Cortex of kidney (tissue), 1 donor: ENCODE measurements at places on chromosomes 7 and 10.

GRCh38 chr7:5232485-5232837, 42.4 kb downstream of the WIPI2 start:
- no peak for DNase-seq

DNA sequence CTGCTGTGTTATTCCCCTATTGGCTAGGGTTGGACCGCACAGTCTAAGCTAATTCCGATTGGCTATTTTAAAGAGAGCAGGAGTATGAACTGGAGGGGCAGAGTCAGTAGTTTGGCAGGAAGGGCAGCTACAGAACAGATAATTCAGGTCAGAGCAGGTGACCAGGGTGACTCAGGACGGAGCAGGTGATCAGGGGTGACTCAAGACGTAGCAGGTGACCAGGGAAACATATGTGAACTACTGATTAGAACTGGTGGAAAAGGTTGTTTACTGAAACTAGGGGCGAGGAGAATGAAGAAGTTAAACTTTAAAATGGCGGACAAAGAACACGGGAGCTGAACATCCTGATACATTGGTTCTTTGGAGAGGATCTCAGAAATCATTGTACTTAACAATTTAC, 102.3 kb downstream of the CCDC7 start:
- DNase-seq = no peak

- DNase-seq = no peak
Observed at GRCh38 chr10:100370714-100371481, 23.9 kb downstream of the SCD start.

DNA sequence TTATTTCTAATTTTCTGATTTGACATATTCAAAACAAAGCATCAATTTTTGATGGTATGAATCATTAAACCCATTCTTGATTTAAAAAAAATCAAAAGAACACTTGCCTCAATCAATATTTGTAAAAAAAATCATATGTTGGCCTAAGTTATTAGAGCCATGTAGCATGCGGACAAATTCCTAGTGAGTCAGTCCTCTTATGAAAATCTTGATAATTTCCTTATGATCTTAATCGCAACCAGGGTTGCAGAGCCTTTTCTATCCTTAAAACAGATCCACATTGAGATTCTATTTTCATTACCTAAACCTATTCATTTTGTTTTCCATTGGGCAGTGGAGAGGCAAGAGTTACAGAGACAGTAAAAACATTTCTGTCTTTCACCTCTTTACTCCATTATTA, 203.2 kb downstream of the ARL4A start:
- no peak for DNase-seq

- DNase-seq = no peak
Observed at GRCh38 chr7:98810153-98810802, 59.5 kb downstream of the TMEM130 start.

GRCh38 chr7:90061077-90061476, 93.2 kb upstream of the STEAP1 start:
- DNase-seq = no peak

DNA sequence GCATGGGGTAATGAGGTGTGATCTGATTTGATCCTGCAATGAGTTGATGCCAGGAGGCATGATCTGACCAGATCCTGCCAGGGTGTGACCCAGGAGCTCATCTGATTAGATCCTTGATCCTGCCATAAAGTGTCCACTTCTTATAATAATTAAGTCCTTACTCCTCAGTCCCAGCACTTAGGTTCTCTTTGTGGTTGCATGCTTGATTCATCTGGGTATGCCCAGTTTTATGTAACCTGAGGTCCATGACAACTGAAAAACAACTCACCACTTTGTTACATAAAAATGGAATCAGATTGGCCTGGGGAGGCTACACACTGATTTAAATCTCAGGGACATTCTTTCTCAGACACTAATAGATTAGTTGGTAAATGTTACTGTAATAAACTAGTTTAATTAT, 19.1 kb downstream of the ACADSB start:
- DNase-seq = no peak

GRCh38 chr10:49289480-49289879, 9.5 kb upstream of the C10orf71 start:
- no peak for DNase-seq

- no peak for DNase-seq
Observed at GRCh38 chr10:117391436-117392205, 16.4 kb upstream of the PDZD8 start.

DNA sequence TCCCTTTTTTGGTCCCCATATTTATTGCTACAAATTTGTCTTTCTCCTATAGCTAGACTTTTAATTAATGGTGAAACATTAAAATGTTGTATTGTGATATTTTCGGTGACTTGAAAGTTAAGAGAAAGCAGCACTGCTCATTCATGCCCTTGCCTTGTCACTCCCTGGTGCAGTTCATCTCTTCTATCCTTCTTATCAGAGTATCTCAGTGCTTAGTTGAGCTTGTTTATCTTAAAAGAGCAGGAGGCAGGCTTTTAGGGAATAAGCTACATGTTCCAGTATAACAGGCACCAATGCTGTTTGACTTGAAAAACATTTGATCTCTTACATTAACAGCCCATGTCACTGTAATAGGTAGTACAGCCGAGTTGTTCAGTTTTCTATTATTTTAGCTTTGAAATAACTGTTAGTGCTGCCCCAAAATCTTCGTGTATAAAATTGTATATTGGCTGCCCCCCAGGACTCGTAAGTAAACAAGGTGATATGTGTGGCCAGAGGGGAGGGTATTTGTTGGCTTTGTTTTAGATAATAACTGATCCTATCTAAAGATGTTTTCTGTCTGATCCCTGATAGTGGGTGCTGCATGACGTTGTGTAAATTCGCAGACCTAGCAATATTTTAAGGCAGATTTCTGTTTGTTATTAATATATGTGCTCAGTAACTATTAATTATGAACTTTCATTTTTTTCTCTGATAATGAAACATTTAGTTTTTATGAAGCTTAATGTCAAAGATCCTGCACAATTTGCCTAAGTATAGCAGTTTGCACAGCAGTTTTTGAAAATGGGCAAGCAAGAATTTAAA, 96.5 kb downstream of the BTRC start:
- no peak for DNase-seq

GRCh38 chr7:1948887-1949680, 279.0 kb downstream of the ELFN1 start:
- DNase-seq = no peak

- no peak for DNase-seq
Observed at GRCh38 chr7:85573844-85574243, 387.0 kb upstream of the SEMA3D start.

GRCh38 chr10:112379635-112380296, 5.8 kb downstream of the ACSL5 start:
- no peak for DNase-seq

DNA sequence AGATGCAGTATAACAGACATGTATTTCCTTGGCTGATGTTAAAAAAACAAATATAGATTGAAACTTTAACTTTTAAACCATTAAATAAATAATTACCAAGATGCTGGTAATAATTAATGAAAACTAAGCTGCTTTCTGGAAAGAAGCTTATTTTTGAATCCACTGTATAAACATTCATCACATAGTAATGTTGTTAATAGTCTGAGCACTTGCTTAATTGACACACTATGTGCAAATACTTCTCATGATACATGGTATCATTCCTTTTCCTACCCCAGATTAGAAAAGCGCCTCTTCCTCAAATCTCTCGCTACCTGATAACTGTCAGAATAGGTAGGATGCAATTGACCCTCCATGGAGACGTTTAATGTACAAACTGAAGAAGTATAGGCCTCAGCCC, 15.0 kb upstream of the COL28A1 start:
- no peak for DNase-seq

DNA sequence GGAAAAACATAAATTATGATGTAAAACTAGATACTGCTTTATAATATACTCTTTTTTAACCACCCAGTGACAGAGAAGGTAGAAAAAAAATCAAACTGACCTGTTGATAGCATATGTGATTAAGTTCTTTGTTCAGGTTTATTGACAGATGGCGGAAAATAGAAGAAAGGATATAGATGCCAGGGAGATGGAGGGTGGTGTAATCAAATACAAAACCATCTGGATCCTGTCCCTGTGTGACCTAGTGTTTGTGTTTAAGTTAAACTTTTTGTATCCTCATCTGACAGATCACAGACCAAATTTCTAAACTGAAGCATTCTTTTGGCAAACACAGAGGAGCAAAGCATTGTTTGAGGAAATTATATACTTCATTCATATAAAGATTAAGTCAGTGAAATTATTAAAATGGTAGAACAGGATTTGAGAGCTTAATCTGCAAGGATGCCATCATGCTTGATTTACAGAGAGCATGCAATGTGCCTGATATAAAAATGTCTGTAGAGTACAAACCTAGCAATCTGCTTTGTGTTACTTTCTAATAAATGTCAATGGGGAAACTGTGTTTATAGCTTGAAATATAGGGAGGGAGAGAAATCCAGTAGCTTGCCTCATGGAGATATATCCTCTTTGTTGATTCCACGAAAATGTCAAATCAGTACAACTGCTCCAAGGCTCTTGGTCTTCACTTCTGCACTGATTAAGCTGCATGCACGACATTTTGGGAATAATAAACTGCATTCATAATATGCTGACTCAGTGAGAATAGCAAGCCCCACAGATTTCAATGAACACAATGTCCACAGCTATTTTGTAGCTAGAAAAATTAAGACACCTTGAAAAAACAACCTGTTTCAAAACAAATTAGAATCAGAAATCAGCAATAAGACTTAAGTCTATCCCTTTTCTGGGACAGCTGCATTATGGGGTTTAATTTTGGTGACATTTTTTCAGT, 39.0 kb downstream of the SEM1 start:
- DNase-seq = no peak

DNA sequence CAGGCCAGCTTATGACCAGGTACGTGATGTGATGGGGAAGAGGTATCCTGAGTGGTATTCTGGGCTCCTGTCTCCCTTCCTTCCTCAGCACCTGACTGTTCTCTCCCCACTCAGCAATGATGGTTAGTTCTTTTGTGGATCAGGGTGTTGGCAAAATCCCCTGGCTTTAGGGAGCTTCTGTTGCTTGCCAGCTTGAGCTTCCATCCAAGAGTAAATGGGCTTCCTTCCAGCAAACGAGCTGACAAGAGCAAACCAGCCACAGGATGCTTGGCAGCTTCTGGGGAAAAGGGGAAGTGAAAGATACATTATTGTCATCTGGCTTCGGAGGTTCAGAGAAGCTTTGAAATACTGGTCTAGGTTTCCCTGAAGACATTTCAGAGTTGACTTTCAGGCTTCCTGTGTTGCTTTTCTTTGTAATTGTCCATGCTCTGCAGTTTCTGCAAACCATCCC, 5.2 kb downstream of the DUSP5 start:
- no peak for DNase-seq

GRCh38 chr10:69372126-69372980, 44.4 kb downstream of the TACR2 start:
- DNase-seq = no peak

GRCh38 chr7:25454562-25455041, 226.3 kb upstream of the NPVF start:
- DNase-seq = no peak

GRCh38 chr10:34319197-34319846, 495.8 kb downstream of the PARD3 start:
- DNase-seq = no peak

- DNase-seq = no peak
Observed at GRCh38 chr10:110349831-110350230, 45.1 kb upstream of the SMNDC1 start.

DNA sequence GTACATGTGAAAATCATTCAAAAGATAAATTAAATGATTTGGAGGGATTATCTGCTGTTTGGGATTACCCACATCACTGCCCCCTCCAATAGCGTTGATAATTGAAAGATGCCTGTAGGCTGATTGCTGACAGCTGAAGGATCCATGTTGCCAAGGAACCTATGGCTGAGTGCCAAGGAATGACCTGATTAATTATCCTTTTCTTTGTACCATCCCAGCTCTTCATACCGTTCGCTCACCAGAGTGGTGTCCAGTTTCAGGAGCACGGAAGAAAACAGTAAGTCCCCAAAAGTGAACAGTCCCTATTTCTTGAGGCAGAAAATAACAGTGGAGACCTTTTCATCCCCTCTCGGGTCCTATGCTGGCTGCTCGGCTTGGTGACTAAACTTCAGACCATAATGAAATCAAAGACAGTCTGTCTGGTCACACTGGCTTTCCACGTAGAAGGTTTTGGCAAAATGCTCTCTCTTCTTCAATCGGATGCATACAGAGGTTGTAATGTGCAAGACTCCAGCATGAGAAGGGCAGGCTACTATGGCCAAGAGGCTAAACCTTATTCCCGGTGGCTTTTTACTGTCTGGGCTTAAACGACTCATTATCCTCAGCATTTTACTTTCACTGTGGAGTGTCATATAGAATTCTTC, 108.8 kb downstream of the SPAG6 start:
- no peak for DNase-seq

DNA sequence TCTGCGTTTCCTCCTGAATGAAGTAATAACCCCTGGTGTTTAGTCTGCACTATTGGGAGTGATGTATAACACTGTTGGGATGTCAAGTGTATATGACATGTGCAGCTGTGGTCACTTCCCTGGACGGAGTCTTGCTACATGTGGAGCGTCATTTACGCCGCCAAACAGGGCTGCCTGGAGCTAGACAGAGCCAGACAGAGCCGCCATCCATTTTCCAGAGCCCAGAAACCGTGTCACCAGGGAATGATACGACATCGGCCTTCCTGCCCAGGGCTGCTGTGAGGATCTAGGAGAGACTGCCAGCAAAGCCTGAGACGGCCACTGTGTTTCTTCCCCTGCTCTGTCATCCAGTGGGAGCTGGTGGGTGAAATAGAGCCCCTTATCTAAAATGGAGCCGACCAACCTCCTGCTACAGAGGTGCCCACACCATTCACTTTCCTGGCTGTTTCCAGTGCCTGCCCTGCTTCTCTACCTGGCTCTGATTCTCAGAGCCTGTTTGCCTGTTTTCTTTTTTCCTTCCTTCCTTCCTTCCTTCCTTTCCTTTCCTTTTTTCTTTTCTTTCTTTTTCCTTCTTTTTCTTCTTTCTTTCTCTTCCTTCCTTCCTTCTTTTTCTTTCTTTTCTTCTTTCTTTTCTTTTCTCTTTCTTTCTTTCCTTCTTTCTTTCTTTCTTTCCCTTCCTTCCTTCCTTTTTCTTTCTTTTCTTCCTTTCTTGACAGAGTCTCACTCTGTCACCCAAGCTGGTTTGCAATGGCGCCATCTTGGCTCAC, 13.3 kb upstream of the FGFR2 start:
- DNase-seq = no peak

DNA sequence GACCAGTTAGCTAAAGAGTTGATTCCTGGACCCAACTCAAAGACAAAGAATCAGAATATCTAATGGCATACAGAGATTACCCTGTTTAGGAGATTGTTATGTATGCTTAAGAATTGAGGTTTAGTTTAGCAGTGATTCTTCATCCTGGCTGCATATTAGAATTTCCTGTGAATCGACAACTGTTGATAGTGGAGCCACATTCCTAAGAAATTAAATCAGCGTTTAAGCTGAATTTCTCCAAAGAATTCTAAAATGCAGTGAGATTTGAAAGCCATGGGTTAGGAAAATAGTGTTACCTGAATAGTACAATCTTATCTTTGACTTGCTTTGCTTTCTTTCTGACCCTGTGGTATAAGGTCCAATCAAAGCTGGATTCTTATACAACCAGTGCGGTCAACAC, 16.4 kb upstream of the FERD3L start:
- DNase-seq = no peak

- no peak for DNase-seq
Observed at GRCh38 chr7:103912891-103913605, 76.4 kb downstream of the RELN start.
